ENCODE measurements at places on chromosomes 5 and 9.

- no peak for DNase-seq
These were observed 38.9 kb downstream of the SLC35D2 start for GRCh38 chr9:96344458-96345180.

- no peak for DNase-seq
These were observed 149.6 kb downstream of the TTLL11 start for GRCh38 chr9:121943463-121943862.

DNA sequence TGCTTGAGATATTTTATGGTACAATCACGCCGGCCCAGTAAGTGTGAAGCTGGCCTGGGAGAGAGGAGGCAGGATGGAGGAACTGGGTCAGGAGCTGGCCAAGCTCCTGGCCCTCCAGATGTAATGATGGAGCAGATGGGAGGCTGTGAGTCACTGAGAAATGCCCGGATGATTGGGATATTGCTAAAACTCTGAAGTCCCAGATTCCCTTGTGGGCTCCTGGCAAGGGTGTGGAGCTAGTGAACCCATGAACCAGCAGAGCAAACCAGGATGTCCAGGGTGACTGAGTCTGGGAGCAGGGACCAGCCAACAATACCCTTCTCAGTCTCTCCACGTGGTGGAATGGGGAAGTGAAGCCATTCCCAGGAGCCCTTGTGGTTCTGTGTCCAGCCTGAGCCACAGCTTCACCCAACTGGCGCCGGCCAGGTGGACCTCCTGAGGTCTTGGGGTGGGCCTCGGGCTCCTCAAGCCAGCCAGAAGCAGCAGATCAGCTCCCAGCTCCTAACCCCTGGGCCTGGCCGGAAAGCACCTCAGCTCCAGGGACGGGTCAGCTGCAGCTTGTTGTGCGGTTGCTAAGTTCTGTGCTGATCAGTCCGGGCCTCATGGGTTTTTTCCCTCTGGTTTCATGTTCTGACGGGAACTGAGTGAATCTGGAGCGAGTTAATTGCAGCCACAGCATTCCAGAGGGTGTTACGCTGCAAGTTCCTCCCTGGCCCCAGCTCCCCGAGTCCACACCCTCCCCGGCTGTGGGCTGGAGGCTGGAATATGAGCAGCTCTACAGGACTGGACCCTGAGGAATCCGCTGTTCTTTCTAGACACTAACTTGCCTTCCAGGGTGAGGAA lies 37.6 kb downstream of the DUSP1 start:
- DNase-seq: no peak

DNA sequence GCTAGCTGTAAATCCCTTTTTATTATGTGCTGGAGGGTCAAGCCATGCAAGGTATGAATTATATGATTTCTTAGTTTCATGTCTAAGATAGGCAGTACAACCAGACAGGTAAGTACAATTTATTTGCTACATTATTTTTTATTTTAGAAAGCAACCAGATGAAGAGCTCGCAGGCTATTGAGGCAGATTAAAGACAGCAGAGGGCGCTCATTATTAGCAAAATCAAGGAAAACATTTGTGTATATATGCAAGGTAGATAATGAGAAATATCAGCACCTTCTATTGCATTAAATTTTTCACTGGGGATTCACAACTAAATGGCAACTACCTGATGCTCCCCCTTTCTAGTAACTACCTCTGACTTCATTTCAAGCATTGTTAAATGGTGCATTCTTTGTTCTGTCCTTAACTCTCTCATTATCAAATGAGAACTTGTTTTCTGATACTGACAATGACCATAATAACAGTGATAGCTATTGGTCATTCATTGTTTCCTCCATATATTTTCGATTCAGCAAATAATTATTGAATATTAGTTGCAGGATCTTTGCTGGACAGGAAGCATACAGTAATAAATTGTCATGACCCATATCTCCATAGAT lies 8.6 kb downstream of the SCGB3A2 start:
- no peak for DNase-seq

DNA sequence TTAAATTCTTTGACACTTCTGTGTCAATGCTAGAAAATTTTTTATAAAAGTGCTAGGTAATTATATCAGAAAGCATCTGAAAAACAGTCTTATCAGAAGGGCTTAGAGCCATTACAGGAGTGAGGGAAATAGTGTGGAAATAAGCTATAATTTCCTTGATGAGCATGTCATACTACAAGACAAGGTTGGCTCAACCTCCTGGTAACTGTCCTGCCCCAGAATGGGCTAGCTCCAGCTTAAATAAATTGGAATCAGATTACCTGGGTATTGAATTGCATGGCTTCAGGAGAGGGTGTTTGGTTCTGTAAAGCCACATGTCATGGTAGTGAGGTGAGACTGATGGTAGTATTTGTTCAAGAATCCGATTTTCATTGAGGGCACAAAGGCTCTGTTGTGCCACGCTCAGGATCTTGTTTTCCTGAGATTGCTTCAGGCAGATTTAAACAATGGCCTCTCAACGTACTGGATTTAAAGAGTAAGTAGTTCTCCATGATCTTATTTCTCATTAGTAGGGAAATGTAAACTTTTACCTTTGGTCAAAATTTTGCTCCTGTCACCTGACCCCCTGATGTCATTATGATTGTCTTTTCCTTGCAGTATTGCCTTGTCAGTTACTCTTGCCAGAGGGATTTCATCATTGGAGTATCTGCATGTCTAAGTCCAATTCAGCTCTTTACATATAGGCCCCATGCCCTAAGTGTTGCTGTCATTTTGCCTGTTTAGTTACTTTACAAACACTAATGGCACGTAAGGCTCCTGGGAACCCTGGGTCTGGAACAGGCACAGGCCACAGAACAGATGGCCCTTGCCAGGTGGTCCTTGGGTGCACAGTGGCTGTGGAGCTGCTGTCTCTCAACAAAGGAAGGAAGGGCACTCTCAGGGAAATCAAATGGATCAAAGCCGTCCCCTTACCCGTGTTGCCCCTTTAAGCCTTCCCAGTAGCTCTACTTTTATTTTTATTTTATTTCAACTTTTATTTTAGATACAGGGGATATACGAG lies 21.3 kb downstream of the TRIO start:
- no peak for DNase-seq

- no peak for DNase-seq
These were observed 28.8 kb upstream of the ROR2 start for GRCh38 chr9:91978740-91979414.

DNA sequence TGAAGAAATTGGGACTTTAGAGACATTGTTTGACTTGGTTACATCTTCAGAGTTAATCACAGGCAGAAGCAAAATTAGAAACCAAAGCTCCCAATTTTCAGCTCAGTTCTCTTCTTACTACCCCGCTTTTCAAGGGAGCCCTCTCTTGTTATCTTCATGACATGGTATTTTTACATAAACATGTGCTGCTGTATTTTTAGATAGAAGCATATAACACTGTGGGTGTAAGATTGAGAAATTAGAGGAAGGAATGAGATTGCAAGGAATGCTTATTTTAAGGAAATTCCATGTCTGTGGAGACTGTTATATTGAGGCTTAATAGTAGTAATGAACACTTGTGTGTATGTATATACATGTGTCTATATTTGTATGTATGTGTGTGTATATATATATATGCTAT lies 401.6 kb downstream of the TMEM232 start:
- no peak for DNase-seq

Data from Panc1 (cell line).